ENCODE measurements at places on chromosomes 4 and X.

DNA sequence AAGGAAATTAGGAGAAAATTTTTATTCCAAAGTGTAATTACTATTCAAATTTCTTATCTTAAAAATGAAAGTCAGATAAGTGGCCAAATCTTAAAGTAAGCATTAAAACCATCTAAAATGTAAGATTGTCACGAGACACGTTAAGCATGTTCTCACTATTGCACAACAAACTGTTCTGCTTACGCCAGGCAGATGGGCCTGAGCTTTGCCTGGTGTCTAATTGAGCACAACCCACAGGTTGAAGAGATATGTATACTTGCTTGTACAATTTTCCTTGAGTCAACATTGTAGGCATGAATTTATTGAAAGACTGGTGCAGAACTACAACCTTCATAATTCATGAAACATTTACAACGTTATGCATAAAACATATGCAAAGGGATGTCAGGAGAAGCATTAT is 3.9 kb downstream of the RNF128 start:
- DNase-seq = no peak

DNA sequence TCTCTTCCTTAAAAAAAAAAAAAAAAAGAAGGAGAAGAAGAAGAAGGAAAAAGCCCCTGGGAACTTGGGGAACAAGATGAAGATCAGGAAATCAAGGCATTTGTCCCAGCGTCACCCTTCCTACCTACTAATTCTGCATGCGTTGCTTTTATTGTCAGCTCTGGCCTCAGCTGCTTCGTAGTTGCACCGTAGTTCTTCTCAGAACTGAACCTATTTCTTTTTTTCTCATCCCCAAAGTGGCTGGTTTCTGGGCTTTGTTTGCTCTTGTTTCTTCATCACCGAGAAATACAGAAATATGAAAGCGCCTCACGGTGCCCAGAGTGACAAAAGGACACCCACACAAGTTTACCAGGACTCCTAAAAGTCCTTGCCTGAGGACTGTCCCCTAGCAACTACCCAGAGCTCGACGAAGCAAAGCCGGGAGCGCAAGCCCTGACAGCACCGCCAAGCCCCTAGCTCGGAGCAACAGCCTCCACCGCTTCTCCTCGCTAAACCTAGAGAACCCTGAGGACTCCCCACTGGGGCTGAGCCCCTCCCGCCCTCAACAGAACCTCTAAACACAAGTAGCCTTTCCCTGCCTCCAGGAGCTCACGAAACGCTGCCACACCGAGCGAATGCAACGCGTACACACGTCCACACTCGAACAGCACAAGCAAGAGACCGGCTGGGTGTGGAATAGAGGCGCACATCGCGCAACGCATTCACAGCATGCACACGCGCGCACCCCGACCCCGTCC is 710 bp downstream of the PRKG2 start:
- DNase-seq = no peak

DNA sequence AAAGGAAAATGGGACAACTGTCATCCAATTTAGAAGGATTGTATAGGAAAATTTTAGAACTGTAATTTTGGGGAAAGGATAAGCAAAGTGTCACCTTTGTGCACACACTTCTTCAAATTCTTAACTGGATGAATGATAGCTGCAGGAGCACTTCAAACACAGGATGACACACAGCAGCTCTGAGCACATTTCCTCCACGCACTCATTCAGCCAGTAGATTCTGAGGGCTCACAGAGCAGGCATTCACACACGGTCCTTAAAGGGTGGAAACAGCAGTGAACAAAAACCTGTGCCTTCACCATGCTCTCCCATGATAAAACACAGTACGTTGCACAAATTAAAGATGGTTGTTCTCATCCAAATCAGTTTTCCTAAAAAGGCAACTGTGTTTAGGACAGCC is 38.5 kb upstream of the KLF3 start:
- DNase-seq = no peak

DNA sequence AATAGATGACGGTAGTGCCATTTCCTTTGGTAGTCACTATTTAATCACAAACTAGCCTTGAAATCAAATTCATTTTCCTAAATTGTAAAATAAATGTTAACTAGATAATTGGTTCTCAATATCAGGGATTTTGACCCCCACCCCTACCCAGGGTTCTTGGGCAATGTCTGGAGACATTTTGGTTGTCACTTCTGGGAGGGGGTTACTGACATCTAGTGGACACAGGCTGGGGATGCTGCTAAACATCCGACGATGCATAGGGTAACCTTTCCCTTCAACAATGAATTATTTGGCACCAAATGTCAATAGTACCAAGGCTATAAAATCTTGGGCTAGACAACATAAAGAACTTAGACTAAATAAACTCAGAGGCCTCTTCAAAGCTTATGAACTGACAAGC is 285.8 kb upstream of the TRPC5 start:
- DNase-seq = no peak

DNA sequence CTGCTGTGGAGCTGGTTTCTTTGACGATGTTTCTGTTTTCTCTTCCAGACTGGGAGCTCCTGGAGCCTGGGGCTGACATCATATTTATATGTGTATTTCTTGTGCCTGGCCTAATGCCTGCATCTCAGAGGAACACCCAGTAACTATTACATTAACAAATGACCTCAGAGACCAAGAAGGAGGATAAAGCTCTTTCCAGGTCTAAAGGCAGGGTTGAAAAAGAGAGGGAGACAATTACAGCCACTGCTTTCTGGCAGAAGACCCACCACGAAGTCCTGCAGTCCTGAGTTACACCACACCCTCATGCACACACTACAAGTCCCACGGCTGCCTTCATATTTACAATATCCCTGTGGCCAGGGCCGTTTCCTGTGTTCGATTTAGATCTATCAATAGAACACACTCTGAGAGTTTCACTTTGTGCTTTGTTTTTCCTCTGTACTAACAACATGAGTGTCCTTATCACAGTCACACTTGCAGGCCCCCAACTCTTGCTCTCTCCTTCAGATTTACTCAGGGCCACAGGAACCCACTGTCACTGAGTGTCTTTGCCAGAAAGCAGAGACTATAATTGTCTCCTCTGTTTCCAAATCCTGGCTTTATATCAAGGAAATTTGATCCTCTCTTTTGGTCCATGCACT is 535.5 kb downstream of the MID1IP1 start:
- DNase-seq = no peak

- DNase-seq = no peak
Observed at GRCh38 chr4:8373270-8373972, 67.1 kb downstream of the ACOX3 start.

DNA sequence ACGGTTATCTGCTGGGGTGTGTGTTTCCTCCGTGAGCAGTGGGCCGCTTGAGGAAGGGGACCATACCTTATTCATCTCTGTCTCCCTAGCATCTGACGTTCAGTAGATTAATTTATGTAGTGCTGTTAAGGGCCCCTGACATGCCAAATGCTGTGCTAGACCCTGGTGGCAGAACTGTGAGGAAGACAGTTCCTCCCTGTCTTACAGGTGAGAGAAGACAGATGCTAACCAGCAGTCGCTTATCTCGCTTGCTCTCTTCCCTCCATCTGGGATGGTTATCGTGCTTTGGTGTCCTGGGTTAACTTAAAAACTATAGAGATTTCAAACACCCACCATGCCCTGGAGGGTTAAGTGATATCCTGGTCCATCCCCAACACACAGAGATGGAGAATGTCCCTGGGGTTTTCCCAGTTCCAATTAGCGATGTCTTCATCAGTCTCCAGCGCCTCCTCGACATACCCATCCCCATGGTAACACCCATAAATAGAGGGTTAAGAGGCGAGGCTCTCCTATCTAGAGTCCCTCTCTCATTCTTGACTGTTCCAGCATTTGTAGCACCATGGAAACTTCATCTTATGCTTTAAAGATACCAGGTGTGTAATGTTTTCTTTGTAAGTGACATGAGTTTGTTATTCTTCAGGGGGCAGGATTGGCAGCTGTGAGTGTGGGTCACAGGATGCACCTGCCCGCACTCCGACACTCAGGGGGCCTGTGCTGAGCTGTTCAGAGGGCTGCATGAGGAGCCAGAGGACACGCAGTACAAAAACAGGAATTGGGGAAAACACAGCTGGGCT is 135.2 kb downstream of the STK32B start:
- DNase-seq = no peak

DNA sequence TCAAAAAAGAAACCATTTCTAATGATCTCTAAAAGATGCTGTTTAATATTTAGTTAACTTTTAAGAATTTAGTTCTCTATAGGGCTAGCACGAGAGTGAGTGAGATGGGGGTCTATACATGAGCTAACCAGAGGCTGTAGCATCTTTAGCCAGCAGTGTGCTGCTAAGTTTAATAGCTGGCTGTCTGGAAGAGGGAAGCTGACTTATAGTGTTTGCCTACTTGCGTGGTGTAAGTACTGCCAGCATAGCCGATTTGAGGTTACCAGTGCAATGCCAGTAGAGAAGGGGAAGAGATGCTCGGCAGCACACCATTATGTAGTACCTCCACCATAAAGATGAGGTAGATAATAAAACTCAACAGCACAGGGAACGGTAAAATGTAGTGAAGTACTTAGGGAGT is 47.1 kb upstream of the TMEM131L start:
- DNase-seq = no peak

GRCh38 chr4:54540931-54541330 is 116.8 kb upstream of the KIT start:
- DNase-seq = no peak

DNA sequence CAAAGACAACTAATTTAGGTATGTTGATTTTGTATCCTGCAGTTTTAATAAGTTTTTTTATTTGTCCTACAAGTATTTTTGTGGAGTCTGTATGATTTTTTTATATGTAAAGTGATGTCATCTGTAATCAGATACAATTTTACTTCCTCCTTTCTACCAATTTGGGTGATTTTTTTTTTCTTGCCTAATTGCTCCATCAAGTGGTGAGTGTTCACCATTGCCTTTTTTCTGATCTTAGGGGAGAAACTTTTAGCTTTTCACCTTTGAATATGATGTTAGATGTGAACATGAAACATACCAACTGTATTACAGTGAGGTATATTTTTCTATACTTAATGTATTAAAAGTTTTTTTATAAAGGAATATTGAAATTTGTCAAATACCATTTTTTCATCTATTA is 362.3 kb downstream of the PABPC4L start:
- no peak for DNase-seq

- DNase-seq = no peak
Observed at GRCh38 chr4:120870279-120870673, 52.2 kb downstream of the PRDM5 start.

DNA sequence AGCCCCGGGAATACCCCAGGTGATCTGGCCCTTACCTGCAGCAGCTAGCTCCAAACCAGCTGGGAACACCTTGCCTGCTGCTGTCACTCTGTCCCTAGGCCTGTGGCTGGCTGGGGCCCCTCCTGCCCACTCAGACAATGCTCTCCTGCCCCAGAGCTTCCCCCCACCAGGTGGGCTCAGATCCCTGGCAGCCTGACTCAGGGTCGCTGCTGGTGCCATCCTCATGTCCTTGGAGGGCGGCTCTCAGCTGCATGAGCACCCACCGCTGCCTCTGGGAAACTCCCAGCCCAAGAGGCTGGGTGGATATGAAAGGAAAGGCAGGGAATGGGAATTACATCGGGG is 15.8 kb downstream of the C4orf50 start:
- DNase-seq = no peak

DNA sequence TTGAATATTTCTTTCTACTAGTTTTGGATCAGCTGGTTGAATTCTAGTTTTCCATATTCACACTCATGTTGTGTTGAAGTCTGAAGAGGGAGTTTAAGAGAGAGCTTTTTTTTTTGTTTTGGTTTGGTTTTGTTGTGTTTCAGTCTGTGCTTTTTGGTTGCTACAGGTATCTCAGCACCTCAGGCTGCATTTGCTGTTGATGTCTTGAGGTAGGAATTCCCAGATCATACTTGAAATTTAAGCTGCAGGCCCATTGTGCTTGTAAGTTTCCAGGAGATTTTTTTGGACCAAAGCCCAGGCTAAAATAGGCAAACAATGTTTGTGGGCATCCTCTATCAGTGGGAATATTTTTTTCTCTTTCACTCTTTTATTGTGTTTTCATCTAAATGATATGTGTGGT is 190.2 kb upstream of the AGA start:
- DNase-seq = no peak

DNA sequence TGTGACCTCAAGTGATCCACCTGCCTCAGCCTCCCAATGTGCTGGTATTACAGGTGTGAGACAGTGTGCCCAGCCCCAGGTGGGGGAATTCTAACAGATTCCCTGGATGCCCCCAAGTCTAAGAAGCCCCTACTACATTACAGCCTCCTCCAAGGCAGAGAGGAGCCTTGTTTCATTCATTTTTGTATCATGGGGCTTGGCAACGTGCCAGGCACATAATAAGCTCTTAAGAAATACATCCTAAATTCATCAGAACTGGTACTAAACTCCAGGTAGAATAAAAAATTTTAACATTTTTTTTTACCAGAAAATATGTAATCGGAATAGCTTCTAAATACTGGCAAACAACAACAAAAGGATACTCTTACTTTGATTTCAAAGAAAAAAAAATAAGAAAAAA is 127.1 kb downstream of the CHIC2 start:
- DNase-seq = no peak

DNA sequence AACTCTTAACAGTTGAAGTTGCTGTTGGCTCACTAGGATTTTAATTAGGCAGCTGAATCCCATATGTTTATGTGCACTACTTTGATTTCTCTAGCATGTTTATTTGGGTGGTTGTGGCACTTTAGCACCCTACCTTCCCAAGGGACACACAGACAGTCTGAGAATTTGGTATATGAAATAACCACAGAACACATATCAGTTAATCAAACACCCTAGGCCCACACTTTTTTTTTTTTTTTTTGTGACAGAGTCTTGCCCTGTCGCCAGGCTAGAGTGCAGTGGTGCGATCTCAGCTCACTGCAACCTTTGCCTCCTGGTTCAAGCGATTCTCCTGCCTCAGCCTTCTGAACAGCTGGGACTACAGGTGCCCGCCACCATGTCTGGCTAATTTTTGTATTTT is 130.5 kb downstream of the DCK start:
- no peak for DNase-seq

DNA sequence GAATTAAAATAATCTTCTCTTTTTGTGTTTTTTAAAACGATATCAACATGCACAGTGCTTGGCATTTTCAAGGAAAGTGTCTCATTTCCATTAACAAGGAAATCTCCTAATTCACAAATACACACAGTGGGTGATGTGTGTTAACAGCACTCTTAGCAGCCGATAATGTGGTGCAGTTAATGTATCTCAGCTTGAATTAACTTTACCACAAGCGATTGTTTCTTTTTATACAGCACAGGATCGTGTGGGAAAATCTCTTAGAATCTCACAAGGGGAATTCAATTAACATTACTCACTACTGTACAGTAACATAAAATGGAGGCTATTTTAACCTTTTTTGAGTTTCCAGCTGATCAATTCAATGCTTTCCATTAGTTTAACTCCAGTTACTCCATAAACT is 1841.9 kb downstream of the STIM2 start:
- DNase-seq = no peak

- DNase-seq = no peak
Observed at GRCh38 chr4:159002950-159003349, 99.9 kb upstream of the RAPGEF2 start.

GRCh38 chrX:51743179-51743957 is at the start of gene GSPT2:
Gene GSPT2 (plus strand): TSS chrX:51743442. CDS start chrX:51743627, 185 bp downstream.
- no peak for DNase-seq

- DNase-seq = no peak
Observed at GRCh38 chrX:45907786-45908185, 637.4 kb downstream of the ZNF674 start.

- DNase-seq = no peak
Observed at GRCh38 chr4:42416017-42416416, 18.7 kb downstream of the SHISA3 start.

GRCh38 chrX:85828771-85829170 is 218.6 kb downstream of the CHM start:
- no peak for DNase-seq
